ENCODE measurements at places on chromosomes 12 and 14.

DNA sequence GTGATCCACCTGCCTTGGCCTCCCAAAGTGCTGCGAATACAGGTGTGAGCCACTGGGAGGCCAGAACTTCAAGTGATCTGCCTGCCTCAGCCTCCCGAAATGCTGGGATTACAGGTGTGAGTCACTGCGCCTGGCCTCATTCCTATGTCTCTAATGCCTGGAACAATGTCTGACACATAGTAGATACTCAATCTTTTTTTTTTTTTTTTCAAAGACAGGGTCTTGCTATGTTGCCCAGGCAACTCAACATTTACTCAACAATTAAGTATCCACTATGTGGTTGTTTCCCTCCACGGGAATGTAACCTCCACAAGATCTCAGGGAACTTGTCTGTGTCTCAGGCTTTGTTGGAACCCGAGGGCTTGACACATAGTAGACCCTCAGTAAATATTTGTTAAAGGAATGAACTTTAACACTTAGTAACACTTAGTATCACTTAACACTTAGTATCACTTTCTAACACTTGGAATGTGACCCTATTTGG is 3.0 kb upstream of the TMEM120B start:
- DNase-seq: no peak

DNA sequence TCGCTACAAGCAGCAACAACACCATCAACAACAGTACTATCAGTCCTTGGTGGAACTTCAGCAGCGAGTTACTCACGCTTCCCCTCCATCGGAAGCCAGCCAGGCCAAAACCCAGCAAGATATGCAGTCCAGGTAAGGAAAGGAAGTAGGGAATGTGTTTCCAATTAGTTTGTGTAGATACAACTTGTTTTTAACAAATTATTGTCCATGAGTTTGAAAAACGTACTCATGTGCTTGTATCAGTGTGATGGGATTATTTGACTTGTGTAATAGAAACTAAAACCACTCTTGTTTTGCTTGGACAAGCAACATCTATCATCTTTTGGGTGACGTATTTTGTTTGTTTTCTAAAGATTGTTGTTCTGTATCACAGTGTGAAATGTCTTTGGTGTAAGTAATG is 137.9 kb downstream of the NAV3 start:
- no peak for DNase-seq

DNA sequence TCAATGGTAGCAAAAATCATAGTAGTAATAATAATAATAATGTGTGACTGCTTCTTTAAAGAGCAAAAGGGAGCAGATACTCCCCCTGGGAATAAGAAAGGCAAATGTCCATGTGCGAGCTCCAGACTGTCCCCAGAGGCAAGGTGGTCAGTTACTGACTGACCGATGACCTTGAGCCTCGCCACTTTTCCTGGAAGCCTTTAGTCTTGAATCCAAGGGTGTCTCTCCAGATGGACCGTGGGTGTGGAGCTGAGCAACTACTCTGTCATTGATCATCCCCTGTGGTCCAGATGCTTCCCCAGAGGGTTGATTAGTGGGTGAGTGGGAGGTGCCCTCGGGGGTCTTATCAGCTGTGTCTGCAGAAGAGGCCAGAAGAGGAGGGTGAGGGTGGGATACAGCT is 418.5 kb upstream of the TBX3 start:
- no peak for DNase-seq

DNA sequence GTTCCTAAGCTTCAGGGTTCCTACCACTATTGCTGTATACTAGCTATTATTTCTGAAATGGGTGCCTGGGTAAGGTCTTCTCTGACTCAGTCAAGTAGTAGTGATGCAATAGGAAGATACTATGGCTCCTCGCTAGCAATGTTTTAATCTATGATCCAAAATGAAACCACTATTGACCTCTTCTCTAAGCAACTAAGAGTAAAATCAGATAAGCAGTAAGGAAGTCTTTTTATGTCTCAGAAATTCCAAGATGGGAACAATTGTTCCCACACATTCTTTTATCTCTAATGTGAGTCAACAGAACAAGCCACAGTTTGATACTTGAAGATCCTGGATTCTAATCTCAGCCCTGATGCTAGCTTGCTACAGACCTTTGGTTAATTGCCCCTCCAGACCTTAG is 45.1 kb downstream of the AREL1 start:
- no peak for DNase-seq

GRCh38 chr14:103019826-103020225 is 37.5 kb downstream of the CDC42BPB start:
- no peak for DNase-seq

GRCh38 chr14:44966601-44967336 is 4.8 kb downstream of the TOGARAM1 start:
- DNase-seq: no peak

GRCh38 chr12:28253161-28253641 is 62.9 kb downstream of the CCDC91 start:
- DNase-seq: peak; percentile 65

GRCh38 chr14:82251494-82251893 is 717.8 kb upstream of the SEL1L start:
- DNase-seq: no peak

- no peak for DNase-seq
Observed at GRCh38 chr14:83379436-83379835, 1845.8 kb upstream of the SEL1L start.

GRCh38 chr14:26626256-26626655 is 28.4 kb upstream of the NOVA1 start:
- DNase-seq: no peak

- no peak for DNase-seq
Observed at GRCh38 chr12:76236640-76237039, 111.6 kb downstream of the BBS10 start.

DNA sequence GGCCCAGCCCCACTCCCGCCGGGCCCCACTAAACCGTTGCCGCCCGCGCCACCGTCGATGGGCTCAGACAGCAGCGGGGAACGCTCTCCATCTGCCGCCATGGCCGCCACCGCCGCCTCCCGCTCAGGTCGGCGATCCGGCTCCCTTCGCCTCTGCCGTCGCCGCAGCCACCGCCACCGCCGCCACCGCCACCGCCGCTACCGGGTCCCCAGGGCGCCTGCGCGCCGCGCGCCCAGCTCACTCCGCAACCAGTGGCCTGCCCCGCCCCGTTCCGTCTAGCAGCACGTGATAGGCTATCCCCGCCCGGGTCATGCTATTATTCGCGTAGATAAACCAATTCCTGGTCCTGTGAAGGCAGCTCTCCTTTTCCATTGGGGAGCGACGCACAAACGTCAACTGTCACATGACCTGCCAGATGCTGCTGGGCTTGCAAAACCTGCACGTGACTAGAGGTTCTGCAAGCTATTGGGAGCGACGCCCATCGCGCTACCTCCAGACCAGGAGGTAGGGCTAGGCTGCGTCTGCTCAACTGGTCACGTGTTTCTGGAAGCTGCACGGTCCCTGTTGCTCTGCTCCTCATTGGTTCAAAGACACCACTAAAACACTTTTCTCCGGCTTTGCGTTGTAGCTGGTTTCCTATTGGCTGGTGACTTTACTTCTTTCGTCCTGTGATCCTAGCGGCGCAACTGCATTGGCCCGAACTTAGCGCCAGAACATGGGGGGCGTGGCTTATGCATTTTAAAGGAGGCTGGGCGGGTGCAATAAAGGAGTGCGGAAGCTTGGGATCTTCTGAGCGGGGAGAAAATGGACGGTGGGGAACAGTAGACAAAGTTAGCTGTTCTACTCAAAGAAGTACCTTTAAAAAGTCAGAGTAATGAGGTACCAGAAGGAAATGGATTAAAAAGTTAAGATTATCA is at the start of gene PIP4P1:
TSS of gene PIP4P1 (minus strand) at position 210 of the 917 bp plus-strand sequence. CDS start at position 101, 109 bp downstream.
- DNase-seq: peak; percentile 96

DNA sequence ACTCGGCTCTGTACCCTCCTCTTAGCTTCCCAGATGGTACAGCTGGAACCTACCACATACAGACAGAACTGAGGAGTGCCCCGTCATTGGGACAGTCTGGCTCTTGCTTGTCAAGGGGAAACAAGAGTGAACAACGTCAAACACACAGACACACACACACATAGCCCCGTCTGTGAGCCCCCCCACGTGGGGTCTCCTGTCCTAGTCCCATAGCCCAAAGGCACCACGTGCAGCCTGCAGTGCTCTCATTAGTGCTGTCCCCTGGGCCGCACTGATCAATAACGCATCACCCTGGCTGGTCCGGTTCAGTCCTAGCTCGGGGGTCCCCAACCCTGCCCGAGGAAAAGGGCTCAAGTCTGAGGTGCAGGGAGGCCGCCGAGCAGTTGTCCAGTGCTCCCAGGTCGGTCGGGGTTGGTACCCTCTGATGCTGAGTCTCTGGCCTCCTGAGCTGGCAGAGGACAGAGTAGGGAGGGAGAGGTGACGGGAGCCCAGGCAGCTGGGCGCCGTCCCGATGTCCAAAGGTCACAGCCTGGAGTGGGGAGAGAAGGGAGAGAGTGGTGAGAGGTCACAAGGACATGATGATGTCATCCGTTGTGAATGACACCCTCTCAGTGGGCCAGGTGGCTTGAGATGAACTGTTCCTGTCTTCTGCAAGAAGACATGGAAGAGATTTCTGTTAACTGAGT is 105.4 kb upstream of the NOS1 start:
- DNase-seq: no peak

Data from activated CD4-positive, alpha-beta T cell treated with anti-CD3 and anti-CD28 coated beads, Interleukin-2, amount 50 U/mL, for 48 hours (primary cell).